ENCODE measurements at places on chromosomes 2 and 18.

DNA sequence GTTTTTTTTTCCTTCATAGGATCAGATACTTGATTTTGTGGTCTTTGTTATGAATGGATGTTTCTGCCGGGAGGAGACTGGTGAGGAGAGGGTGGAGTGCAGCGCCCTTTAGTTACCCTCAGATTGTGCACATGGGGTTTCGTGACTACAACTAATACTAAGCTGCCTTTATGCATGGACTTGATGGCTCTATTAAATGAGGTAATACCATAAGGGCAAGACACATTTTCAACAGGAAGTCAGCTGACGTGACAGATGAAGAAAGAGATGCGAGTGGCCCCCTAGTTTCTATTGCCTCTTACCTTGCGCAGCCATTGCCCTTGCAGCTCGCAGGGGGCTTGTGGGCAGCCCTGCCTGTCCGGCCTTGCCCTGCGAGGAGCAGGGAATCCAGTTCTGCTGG, 24.4 kb downstream of the ZNF407 start:
- DNase-seq: no peak

DNA sequence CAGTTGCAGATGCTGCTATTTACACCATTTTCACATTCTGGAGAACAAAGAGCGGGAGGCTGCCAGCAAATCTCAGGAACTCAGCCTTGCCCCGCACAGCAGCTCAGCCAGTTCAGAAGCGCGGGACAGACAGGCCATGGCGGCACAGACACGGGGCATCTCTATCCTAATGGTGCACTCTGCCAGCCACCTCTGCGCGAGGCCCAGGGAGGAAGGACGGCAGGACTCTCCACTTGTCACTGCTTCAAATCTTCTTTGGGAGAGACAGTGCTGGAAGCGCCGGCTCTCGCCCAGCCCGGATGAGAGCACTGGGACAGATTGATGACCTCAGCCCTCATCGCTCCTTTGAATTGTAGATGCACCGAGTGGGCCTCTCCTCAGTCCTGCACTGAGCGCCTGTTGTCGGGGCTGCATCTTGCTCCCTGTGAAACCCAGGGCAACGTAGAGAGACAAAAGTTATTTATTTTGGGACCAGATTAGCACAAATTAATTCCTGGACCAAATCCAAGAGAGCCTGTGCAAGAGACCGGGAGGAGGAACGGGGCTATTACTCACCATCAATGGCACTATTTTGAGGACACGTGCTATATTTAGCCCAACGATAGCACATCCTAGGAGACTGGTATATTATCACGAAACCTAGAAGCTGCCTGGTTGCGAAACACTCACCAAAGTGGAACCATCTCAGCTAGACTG, 211.4 kb upstream of the SMIM21 start:
- no peak for DNase-seq

GRCh38 chr2:37573451-37574388, 97.7 kb downstream of the CDC42EP3 start:
- peak; percentile 24 for DNase-seq

GRCh38 chr2:172200495-172201085, 97.9 kb upstream of the DLX2 start:
- no peak for DNase-seq

DNA sequence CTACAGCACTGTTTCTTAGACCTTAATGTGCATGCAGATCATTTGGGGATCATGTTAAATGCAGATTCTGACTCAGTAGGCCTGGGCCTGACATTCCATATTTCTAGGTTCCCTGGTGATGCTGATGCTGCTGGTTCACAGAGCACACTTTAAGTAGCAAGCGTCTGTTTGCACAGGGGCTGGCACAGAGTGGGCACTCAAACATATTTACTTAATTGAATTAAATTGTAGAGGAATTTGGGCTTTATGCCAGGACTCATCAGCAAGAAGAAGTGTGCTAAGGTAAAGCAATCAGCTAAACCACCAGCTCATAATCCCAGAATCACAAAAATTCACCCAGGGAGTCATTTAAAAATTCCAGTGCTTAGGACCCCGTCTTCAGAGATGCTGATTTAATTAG, 25.1 kb upstream of the INPP4A start:
- no peak for DNase-seq

GRCh38 chr18:44039826-44040225, 640.9 kb upstream of the SETBP1 start:
- no peak for DNase-seq

DNA sequence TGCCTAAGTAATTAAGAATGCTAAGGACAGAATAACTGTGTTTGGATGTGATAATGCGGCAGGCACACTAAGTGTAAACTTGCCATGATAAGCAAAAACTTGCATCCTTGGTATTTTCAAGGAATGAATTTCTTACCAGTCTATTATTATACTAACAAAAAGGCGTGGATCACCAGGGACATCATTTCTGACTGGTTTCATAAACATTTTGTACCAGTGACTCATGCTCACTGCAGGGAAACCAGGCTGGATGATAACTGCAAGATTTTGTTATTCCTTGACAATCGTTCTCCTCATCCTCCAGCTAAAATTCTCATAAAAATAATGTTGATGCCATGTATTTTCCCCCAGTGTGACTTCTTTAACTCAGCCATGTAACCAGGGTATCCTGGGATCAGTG, 289.5 kb downstream of the CDCA7 start:
- no peak for DNase-seq

DNA sequence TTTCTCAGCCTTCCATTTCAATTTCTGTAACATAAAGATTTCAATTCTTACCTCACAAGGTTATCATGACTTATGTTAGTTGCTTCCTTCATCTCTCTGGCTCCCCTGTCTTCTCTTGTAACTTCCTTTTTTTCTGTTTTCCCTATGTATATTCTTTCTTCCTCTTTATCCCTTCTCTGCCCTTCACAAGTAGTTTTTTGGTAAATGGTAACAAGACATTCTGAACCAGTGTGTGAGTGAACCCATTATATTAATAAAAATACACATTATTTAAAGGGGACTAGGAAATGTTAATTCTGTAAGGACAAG, 8.4 kb downstream of the ACSL3 start:
- no peak for DNase-seq

DNA sequence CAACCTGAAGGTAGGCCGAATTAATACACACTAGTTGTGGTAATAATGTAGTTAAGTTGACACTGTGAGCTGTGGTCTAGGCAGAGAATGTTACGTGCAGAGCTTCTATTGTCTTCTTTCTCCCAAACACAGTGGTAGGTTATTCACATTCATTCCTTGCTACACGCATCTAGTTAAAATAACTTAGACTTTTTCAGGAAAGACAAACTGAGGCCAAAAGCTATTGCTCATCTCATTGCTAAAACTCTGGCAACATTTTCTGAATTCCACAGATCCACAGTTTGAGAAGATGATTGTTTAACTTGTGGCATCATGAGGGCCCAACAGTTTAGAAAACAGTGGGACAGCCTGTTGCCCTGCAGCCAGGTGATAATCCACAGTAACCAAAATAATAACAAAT, 850.4 kb upstream of the FSHR start:
- no peak for DNase-seq

GRCh38 chr2:216023055-216023648, 9.8 kb upstream of the MREG start:
- DNase-seq: peak; percentile 70

DNA sequence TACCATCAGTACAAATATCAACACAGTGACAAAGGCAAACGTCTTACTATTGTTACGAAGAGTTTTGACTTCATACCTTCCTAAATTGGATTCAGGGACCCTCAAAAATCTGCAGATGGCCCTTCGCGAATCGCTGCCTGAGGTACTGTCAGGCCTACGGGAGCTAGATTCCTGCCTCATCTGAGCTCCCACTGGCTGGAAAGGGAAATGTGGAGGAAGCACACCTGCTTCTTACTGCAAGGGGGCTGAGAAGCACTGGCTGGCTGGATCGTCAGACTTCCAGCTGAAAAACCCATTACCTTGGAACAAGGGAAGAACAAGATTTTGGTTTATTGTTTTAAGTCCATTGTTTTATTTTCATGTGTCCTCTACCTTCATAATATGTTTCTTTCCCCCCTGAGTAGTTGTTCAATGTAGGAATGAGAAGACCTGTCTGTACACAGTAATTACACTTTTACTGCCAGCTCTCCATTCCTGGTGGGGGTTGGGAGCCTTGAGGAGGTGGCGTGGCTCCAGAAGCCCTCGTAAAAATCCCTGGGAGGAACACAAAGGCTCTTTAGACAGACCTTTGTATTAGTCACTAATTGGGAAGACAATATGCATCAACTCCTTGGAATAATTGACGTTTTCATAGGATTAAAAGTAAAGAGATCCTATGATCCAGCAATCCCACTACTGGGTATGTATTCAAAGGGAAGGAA, 124.1 kb upstream of the NOSTRIN start:
- DNase-seq: no peak

DNA sequence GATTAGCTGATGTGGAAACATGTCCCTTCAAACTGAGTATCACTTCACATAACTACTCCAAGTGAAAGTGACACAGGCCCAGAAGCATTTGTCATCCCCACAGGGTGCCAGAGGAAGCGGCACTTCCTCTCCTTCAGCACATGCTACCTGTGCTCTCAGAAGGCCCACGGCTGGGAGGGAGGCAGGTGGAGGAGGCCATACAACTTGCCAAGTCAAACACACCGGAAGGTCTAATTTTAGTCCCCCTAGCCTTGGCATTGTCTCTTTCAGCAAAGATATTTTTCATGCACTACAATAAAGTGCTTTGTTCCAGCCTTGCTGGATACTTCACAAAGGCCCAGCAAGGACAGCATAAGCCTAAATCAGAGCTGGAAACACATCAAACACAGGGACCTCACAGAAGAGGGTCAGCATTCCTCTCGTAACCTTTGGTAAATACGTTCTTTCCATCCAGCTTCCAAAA, 38.0 kb downstream of the VSNL1 start:
- DNase-seq: no peak

GRCh38 chr2:76599732-76600368, 889.1 kb upstream of the GCFC2 start:
- DNase-seq: peak; percentile 70

- DNase-seq: no peak
Measured at GRCh38 chr2:149422337-149422990, 92.1 kb downstream of the LYPD6 start.

DNA sequence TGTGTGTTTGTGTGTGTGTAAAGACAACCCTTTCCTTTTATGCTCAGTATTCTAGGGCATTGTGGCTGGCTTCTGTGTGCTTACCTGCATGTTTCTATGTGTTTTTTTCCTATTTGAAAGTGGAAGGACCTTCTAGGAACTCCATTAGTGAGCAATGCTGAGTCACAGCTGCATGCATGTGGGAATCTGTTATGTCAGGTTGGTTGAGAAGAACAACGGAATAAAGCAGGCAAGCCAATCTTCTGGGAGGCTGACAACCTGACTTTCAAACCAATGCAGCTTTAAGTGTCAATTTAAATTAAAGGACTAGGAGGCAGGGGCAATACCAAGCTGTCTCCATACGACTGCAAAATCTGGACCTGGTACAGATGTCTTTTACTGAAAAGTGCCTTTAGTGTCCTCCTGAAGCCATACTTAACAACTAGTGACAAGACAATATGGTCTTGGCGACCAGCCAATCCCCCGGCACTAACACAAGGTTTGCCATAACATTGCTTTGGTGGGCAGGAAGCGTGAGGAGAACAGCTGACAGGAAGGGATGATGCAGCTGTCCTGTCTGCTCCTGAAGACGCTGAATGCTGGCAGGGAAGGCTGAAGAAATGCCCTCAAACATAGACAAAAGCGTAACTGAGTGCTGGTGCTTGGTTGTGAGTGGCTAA, 514.7 kb upstream of the CDH7 start:
- DNase-seq: no peak

DNA sequence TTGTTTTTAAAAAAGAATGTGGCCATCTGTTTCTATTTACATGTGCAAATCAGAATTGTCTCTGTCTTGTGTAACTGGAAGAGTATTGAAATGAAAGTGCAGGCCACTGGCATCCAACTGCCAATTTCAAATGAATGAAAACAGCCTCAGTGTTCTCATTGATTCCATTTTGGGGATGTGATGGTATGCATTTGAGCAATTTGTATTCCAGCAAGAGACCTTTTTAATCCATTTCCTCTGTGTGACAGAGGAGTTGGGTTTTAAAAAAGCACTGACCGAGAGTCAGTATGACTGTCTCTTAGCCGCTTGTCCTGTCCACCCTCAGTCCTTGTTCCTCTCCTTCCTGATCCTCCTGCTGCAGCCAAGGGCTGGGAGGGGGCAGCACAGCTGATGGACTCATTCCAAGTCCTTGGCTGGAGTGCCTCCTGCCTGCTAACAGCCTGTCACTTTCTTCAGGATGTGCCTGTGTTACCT, 50.0 kb downstream of the ASAP2 start:
- DNase-seq: no peak

GRCh38 chr2:135744760-135745314, 3.2 kb downstream of the UBXN4 start:
- peak; percentile 61 for DNase-seq

GRCh38 chr2:1745171-1746023, 1.1 kb upstream of the PXDN start:
- no peak for DNase-seq

DNA sequence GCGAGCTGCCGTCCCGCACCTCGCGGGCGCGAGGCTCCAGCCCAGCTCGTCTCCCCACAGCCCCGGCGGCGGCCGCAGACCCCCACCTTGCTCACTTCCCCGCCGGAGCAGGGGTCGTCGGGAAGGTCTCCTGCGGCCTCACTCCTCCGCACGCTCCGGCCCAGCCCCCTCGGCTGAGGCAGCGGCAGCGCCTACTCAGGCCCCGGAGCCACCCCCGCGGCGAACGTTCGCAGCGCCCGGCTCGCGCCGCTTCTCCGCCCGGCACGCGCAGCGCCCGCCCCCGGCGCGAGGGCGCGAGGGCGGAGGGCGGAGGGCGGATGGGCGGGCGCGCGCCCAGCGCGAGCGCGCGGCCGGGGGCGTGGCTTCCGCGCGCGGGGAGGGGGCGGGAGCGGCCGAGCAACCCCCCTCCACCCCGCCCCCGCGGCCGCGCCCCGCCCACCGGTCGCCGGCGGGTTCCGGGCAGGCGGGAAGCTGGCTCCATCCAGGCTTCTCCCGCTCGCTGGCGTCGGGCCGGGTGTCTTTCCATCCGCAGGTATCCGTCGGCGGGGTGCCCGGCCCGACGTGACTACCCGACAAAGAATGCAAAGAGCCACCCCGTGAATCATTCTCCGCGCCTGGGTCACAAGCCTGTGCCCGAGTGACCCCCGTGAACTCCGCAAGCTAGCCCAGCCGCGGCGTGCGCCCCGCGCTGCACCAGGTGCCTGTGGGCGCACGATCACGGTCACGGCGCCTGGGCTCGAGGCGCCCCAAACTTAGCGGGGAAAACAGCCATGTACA, at the start of gene DTNB:
Gene DTNB, minus strand, starts transcription at position 278 of the 777 bp plus-strand sequence. CDS start 20,917 bp downstream, outside the sequence.
- peak; percentile 85 for DNase-seq

DNA sequence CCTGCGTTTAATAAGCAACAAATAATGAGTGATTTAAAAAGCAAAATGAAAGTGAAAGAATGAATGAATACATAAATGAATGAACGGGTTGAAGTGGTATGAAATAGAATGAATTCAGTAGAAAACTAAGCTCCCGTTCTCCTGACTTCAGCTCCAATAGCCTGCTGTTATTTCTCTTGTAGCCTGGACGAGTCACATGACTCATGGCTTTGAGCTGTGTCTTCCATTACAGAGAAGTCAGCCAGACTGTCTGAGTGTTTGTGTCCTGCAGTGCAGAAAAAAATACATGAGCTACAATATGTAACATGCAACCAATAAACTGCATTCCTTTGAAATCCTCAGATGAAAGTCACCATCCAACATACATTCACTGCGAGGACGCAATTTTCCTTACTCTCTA, 21.2 kb downstream of the SCG2 start:
- DNase-seq: no peak
